ENCODE measurements at places on chromosomes 1 and 21.

DNA sequence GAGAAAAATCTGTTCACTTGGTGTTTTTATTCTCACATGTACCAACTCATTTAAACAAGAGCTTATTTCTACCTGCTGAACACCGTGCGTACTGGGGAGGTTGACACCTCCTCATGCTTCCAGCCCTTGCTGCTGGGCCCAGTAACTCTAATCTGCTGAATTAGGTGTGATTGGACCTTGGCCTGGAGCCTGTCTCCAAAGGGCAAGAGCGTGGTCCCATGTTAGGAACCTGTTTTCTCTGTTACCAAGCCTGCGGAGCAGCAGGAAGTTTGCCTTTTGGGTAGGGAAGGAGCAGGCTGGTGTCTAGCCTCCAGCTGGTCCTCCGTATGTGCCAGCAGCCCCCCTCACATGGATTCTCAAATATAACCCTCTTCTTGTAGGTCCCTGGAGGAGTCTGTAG lies 10.9 kb upstream of the SLC27A3 start:
- no peak for DNase-seq

DNA sequence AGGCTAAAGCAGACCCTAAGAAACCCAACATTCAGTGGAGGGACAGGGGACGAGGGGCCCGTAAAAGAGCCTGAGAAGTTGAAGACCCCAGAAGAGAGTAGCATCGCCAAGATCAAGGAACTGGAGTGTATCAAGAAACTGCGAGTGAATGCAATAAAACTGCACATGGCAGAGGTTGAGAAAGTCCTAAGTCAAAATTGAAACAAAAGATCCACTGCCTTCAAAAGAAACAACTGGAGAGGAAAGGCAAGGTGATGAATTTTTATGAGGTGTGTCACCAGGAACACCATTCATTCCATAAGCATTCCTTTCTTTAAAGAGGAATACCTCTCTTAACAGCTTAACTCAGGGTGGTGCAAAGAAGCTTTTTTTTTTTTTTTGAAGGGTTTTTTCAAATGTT lies 38.3 kb upstream of the ADORA3 start:
- no peak for DNase-seq

DNA sequence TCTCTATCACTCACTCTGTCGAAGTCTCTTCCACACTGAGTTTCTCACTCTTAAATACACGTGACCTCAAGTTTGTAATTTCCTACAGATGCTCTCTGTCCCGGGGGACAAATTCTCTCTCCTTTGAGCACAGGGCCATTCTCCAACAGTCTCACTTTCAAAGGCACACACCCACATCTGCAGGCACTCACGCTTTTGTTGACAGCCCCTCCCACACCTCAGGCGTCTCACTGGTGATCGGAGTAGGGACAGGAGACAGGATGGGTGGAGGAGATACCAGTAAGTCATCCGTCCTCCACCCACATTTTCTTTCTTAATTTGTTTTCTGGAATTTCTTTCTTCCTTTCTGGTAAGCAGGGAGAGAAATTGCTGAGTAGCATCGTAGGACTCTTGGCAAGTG lies 40.6 kb upstream of the GREM2 start:
- no peak for DNase-seq

DNA sequence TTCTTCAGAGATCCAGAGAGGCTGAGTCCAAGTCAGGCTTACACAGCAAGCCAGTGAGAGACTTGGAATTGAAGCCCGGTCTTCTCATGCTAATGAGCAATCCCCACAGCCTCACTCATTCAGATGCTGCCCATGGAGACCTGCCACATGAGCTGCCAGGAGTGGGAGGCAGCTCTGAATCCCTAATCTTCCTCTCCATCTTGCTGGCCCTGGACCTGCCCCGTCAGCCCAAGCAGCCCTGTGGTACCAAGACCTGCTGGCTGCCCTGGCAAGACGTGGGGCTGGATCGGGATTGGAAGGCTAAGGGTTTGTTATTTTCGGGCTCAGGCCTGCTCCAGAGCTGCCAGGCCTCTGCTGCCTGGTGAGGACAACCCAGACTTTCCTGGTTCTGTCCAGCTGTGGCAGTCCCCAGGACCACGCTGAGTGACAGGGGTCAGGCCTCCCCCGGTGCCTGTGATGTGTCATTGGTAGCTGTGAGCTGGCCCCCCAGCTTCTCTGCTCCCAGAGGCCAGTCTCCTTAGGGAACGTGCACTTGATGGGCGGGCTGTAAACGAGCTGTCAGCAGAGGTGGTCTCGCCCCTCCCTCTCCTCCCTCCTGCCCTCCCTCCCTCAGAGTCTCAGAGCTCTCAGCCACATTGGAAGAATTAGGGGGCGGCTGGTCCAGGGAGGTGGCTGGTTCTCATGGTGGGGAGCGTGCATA lies 135.0 kb downstream of the FOXD2 start:
- no peak for DNase-seq

DNA sequence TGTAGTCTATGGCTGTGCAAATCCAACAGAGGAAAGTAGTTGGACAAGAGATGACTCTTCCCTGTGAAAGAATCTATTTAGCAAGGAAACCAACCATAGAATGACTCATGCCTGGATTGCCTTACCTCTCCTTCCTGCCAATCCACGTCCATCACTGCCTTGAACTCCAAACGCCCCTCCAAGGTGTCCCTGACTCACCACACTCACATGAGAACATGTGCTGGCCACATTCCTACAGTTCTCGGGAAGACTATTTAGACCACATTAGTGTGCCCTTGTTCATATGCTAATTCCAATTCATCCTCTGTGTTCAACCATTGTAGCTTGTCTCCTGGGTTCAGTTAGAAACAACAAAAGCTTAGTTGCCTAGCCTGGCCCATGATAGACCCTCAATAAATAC lies 157.3 kb downstream of the SLC30A10 start:
- DNase-seq: no peak

GRCh38 chr1:221782477-221782876 lies 40.6 kb upstream of the DUSP10 start:
- no peak for DNase-seq

GRCh38 chr1:240701412-240701811 lies 89.5 kb upstream of the GREM2 start:
- no peak for DNase-seq

GRCh38 chr1:94045465-94046056 lies 75.4 kb downstream of the ABCA4 start:
- DNase-seq: no peak

DNA sequence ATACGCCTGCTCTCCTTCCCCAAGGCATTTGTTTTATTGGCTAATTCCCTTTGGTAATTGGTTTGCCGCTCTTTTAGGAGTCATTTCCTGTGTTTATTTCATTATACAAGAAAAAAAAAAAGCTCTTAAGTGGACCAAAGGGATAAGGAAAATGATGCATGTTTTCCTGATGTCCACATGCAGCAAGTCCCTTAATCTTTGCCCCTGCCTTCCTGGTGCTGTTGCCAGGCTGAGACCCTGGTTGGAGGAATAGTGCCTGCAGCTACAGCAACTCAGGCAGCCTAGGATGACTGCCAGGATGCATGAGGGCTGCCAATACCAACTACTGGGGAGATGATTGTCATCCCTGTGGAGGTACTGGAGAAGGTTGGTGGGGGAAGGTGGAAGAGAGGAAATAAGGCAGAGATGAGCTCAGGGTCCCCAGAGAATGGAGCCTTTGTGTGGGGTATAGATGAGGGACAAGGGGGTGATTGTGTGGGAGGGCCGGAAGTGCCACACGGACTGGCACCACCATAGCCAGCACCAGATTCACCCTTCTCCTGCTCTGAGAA lies 6.1 kb upstream of the GATAD2B start:
- no peak for DNase-seq

GRCh38 chr1:104125970-104126369 lies 376.3 kb downstream of the AMY1C start:
- no peak for DNase-seq

- DNase-seq: no peak
These were observed 80.2 kb downstream of the ADSS2 start for GRCh38 chr1:244371242-244372141.

DNA sequence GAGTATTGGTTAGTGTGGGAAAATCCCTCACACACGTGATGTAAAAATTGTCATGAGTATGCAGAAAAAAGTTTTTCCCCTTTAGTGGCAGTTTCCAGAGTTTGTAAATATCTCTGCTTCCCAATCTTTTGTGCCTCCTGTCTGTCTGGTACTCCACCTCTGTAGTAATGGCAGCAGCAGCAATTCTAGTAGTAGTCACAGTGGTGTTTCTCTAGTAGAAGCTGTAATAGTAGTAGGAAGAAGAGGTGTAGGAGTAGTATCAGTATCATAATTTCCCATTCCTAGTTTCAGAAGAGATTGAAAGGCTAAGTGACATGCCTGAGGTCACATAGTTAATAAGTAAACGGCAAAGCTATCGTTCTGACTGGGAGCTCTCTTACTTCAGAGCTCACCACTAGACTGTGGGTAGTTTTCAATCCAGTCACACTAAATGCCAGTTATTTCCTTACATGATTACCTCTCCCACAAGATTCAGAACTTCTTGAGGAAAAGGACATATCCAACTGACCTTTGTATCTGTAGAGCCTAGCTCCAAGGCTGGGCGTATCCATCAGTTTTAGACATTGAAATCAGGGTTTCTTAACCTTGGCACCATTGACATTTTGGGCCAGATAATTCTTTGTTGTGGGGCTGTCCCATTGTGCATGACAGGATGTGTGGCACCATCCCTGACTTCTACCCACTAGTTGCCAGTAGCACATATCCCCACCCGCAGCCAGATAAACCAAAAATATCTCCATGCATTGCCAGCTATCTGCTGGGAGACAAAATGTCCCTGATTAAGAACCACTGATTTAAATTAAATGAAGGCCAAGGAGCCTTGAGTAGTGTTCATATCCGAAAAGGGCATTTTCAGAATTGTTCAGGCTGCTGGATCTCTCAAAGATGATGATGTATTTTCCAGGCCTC lies 135.9 kb downstream of the FGGY start:
- DNase-seq: no peak

- peak; percentile 76 for DNase-seq
These were observed 48.5 kb upstream of the ECE1 start for GRCh38 chr1:21338573-21339355.

DNA sequence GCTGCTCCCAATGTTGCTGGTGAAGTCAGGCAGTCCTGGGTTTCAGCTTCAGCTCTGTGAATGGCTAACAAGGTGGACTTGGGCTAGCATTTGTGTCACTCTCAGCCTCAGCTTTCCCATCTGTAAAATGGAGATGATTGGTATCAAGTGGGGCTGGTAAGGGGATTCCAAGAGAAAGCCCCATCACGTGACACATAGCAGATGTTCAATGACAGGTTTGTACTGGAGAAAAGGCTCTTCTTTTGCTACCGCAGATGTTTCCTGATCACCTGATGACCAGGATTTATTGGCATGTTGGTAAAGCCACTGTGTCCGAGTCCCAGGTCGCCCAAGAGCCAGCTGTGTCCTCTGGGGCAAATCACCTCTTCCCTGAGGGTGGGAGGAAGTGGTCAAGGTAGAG lies 335.0 kb downstream of the MATN1 start:
- no peak for DNase-seq
